Activated naive CD8-positive, alpha-beta T cell treated with anti-CD3 and anti-CD28 coated beads, Interleukin-2, amount 50 U/mL, for 24 hours (primary cell): ENCODE measurements at places on chromosomes 16 and 17.

DNA sequence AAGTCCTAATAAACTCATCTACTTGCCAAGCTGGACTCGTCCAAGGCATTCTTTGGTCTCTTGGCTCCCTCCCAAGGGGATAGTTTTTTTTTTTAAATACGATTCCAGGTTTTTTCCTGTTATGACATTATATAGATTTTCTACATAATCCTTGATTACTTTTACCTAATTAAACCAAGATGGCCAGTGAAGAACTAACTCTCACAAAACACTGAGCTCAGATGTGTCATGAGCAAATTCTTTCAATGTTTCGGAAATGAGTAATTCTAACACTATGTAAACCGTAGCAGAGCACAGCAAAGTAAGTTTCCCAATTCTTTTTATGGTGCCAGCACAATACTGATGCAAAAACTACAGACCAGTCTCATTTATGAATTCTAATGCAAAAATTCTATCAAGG, 1.8 kb downstream of the ZNF23 start:
- DNase-seq = no peak

DNA sequence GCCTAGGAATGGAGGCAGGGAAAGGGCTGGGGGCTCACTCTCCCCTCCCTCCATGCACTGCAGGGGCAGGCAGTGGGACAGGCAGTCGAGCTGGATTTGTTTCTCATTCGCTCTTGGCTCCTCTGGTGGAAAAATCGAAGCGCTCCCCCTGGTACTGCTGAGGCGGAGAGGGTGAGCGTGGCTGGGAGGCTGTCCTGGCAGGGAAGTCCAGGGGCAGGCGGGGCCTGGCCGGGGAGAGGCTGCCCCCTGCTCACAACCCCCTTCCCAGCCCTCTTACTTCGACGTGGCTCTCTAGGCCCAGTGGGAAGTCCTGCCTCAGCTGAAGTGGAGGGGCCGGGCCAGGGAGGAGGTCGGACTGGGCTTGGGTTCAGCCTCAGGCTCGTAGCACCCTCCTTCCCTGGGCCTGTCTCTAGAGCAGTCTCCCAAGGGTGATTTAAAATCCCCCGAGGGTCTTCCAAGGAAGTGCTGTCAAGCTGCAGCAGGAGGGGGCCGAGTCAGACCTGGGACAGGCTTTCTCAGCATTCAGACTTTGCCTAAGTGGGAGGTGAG, 16.5 kb upstream of the TMEM92 start:
- no peak for DNase-seq

DNA sequence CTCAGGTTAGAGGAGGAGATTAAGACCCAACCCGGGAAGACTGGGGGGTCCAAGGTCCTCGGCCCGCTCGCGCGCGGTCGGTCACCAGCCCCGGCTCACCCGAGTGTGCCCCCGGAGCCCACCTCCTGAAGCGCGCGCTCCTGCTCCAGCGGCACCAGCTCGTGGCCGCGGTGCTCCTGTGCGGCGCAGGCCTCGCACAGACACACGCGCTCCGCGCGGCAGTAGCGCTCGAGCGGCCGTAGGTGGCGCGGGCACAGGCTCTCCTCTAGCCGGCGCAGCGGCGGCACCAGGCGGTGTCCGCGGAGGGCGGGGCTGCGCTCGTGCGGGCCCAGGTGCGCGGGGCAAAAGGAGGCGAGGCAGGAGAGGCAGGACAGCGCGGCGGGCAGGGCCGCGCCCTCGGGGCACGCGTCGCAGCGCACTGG, 618 bp downstream of the TRIM47 start:
- DNase-seq = peak; percentile 71

DNA sequence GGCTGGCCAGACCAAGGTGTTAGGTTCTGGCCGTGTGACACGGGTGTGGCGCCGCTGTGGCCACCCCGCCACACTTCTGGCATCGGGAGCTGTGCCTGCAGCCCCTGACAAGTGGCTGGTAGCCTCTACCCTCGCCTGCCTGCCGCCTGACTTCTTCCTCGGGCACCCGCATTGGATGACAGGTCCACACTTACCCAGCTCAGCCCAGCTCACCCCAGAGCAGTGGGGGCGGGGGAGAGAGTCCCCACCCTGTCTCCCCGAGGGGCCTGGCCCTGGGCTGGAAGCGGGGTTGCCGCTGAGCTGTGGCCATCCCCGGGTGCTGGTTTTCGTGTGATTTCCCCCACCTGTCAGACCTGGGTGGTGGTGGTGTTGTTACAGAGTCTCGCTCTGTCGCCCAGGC, 53.9 kb upstream of the ACSF3 start:
- DNase-seq = no peak

DNA sequence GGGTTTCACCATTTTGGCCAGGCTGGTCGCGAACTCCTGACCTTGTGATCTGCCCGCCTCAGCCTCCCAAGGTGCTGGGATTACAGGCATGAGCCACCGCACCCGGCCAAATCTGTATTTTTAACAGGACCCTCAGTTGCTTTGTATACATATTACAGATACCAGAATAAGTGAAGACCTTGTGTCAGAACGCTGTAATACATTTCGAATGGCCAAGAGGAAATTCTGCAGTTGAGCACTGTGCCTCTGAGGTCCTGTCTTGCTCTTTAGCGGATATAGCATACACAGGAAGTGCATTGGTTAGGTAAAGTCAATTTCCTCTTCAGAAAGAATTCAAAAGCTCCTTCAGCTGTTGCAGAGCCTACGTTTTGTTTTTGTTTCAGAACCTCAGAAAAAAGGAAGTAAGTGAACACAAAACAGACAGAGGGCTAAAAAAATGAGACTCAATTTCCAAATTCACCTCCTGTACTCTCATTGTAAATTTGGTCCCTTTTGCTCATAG, 15.7 kb downstream of the CRLF3 start:
- DNase-seq = no peak

GRCh38 chr17:42772945-42773289, 332 bp upstream of the VPS25 start:
- no peak for DNase-seq

DNA sequence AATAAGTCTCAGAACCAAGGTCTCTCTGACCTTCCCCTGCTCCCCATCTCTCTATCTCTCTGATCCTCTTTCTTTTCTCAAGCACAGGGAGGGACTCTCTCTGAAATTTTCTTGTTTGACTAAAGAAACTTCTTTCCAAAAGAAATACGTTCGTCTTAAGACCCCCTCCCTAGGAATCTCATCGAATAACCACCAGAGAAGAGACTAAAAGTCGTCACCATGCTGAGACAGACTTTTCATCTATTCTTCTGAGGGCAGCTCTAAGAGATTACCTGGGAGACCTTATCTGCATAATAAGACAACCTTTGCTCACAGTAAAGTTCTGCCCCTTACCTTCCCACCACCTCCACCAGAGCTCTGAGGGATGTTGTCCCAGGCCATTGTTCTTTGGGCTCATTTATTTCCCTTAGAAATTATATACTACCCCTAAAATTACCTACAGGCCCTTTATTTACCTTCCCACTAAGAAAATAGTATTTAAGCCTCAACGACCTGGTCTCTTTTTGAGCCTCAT, 133.7 kb upstream of the EEF2KMT start:
- no peak for DNase-seq

DNA sequence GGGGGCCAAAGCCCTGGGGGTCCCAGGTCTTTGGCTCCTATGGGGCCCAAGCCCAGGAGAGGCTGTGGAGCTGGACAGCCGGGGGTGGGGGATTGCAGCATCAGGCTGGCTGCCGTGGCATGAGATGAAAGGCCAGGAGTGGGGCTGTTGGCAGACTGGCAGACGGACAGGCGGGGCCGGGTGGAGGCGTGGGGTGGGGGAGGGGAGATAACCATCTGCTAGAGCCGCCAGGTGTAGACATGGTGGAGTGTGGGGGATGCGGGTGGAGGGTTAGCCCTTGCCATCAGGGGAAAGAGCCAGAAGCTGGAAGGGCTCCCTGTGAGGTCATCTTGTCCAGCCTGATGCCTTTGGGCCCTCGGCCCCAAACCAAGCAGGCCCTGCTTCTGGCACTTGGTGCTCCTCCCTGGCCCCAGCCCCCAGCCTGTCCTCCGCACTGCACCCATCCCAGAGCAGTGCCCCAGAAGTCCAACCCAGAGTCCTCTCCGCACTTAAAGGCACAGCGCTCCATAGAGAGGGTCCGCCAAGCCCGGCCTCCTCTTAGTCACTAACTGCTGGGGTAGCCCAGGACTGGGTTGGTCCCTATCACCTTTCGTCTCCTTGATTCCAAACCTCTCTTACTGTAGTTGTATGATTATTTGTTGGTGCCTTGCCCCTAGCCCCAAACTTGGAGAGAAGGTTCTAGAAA, 33.3 kb upstream of the DLX4 start:
- DNase-seq = no peak

- DNase-seq = no peak
These were observed 155.2 kb upstream of the MYOCD start for GRCh38 chr17:12510535-12510934.

GRCh38 chr16:1416521-1416941, 2.0 kb upstream of the UNKL start:
- no peak for DNase-seq

- no peak for DNase-seq
These were observed 13.1 kb downstream of the BCAR1 start for GRCh38 chr16:75238132-75238852.

- DNase-seq = no peak
These were observed 60.5 kb downstream of the TMEM132E start for GRCh38 chr17:34639706-34640425.

- peak; percentile 62 for DNase-seq
These were observed 22.9 kb upstream of the C16orf87 start for GRCh38 chr16:46853713-46854443.

GRCh38 chr16:86577314-86577971, 906 bp upstream of the FOXL1 start:
- no peak for DNase-seq

DNA sequence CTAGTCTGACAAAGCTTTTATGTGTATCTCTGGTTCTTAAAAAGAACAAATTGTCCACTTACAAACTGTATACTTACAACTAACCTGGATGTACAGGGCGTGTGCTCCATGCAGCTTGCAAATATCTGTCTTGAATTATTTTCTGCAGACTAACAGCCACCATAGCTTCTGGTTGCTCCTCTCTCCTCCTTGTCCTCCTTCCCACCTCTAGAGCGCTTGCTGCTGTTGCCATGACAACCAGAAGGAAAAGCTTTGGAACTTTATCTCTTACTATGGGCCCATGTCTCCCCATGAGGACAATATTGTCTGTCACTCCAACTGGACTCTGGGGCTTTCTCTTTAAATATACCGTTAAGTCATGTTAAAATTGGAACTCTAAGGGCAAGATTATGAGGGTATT, 71.5 kb upstream of the DHX40 start:
- DNase-seq = no peak

GRCh38 chr17:27906623-27907022, 13.5 kb upstream of the LYRM9 start:
- no peak for DNase-seq

DNA sequence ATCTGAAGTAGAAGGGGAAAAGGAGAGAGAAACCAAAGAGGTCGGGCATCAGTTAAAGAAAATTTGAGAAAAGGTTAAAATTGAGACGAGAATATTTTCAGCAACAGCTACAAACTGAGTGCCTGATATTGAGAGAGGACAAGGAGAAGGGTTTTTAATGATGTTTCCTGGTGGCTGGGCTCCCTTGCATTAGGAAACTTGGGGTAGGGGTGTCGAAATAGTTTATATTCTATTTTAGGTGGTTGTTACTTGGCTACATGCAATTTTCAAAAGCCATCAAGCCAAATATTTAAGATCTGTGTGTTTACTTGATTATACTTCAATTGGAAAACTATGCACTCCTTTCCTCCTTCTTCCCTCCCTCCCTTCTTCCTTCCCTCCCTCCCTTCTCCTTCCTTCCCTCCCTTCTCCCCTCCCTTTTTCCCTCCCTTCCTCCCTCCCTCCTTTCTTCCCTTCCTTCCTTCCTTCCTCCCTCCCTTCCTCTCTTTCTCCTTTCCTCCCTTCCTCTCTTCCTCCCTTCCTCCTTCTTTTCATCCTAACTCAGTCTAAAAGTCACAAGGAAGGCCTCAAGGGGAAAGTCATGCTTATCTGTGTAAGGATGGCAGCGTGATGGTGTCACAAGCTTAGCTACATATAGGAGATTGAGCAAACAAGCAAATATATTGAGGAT, 1.8 kb upstream of the APOH start:
- DNase-seq = no peak

DNA sequence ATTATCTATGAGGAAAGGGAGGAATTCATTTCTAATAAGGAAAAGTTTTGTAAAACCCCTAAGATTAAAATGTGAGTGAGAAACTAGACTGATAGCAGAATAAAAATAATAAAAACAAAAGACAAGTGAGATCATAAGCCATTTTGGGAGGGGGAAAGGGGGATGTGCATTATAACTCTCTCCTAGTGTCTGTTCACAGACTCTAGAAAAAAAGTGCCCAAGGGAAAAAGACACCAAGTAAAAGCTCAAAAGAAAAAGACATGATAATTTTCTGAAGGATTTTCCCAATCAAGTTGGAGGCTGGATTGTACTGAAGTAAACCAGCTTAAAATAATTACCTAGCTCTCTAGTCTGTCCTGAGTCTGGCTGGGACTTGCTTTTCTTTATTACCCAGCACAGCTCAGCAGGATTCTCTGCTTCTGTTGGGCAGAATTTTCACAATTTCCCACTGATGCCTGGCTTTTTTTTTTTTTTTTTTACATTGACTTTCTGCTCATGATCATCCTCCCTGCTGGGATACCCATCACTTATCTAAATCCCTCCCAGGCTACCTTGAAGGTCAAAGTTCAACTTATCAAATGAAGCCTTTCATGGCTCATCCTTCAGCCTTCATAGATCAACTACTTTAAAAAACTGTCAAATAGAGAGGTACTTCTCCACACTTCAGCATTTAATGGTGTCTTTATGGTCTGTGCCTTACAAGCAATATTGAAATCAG, 124.2 kb upstream of the KCNJ16 start:
- no peak for DNase-seq

DNA sequence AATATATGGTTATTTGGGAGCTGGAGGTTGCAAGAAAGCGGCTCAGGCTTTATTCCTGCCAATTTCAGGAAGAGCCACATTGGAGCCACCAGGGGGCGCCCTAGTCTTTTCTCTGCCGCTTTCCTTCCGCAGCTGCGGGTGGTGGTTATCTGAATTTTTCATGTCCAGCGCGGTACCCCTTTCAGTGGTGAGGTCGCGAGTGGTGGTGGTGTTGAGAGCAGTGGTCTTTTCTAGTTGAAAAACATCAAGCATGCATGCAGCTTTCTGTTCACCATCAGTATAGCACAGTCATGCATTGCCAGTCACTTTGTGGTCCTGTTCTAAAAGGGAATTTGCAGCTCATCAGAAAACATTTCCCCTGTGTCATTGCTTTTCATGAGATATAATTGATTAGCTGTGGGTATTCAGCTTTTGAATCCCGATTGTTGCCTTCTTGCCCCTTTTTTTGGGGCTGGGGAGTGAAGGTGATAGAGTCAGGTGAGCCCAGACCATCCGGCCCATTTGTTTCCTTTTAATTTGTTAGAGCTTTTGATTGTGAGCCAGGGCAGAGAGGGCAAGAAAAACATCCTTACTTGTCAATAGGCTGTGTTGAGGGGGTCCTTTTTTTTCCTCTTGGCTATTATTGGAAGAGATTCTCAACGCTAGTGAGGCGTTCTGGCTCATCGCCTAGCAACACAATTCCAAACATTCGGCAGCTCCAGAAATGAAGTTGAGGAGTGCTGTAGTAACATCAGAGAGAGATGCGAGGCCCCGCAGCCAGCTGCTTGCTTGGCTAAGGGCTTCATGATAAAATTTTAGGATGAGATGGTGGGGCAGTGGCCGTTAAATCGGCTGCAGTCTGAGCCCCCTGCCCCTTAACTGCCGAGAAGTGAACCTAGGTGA, 119.0 kb downstream of the SNX29 start:
- DNase-seq = peak; percentile 77
